ENCODE measurements at places on chromosomes 3 and 15.

DNA sequence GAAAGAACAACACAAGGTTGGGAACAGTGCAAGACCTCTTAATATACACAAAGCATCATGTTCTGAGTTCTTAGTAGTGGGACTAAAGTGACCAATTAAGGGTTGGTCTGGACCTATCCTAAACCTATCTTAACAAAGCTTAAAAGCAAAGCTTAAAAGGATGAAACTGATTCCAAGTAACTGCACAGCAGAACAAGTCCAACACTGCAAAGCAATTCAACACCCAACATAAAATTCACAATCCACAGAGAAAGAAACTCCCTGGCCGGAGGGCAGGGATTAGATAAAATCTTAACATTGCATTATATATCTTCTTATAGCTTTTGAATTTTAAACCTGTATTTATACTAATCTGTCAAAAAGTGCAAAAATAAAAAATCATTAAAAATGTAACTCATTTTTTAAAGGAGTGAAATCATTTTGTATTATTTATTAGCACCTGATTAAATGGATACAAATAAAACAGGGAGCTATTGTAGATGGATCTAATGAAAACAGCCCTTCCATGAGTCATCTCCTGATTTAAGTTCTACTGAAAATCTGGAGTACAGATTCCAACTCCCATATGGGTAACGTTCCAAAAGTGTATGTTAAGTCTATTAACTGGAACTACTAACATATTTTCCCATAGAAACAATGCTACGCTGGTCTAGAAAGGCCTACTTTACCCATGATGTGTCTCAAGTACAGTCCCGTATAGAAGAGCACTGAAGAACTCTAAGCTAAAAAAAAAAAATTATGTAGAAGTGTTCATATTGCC is 34.9 kb downstream of the PIK3R4 start:
- DNase-seq: no peak

GRCh38 chr3:53175613-53176540 is 14.9 kb downstream of the PRKCD start:
- no peak for DNase-seq

- DNase-seq: no peak
Observed at GRCh38 chr3:160127308-160127707, 97.9 kb upstream of the C3orf80 start.

DNA sequence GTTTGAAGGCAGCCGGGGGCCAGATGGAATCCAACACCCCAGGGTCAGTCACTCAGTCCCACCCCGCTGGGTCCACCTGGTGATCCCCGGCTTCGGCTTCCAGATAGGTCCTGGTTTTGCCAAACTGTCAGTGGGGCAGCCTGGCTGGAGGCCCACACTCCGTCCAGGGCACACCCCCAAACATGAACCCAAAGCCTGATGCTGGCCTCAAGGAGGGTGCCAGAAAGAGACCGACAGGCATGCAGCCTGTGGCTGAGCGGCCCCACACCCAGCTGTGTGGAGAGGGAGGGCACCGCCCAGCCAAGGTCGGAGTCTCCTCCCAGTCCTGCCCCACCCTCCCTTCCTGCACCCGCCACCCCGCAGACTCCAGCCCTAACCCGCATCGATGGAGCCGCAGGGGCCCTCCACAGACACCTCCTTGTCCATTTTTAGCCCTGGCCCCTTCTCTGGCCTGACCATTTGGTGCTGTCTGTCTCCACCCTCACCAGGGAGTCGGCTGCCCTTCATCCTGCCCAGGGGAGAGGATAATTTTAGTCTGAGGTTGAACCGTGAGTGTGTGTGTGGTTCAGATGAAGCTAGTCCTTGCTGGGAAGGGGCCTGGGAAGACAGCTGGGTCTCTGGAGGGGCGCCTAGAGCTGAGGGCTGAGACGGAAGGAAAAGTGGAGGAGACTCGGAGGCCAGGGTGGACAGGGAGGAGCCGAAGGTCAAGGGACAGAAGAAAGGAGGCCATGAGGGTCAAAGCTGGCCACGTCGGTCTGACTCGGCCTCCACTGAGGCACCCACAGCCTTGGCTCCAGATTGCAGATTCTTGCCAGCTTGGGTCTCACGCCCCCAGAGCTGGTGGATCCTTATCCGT is 23.1 kb downstream of the TNK2 start:
- no peak for DNase-seq

DNA sequence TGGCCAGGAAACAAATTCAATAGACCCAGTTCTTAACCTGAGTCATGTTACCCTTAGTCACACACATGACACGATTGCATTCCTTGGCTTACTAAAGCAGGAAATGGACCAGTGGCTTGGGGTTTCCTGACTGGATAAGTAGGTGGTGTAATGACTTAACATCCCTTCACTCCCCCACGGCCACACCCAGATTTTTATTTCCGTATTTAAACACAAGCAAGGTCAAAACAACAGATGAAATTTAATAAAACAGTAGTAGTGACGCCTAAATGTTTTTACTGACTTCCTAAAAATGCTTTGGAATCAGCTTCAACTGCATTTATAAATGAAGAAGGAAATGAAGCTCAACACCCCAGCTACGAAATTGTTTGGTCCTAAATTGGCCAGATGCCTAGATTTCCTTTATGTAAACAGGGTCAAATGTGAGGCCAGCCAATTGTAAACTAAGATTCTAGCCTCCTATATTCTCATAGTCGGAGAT is 324.3 kb downstream of the CHST2 start:
- DNase-seq: no peak

DNA sequence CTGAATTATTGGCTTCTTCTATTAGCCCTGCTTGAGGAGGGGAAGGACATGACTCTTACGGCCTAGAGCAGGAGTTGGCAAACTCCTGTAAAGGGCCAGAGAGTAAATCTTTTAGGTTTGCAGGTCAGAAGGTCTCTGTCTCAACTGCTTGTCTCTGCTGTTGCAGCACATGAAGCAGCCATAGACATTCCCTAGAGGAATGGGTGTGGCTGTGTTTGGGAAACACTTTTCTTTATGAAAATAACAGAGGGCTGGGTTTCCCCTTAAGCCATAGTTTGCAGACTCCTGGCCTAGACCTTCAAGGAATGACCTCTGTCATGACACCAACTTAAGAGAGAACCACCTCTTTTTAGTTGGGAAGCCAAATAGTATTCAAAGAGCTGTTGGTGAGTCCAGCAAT is 10.3 kb downstream of the TRAK1 start:
- DNase-seq: no peak

GRCh38 chr15:41443275-41443674 is 26.4 kb downstream of the RTF1 start:
- no peak for DNase-seq

DNA sequence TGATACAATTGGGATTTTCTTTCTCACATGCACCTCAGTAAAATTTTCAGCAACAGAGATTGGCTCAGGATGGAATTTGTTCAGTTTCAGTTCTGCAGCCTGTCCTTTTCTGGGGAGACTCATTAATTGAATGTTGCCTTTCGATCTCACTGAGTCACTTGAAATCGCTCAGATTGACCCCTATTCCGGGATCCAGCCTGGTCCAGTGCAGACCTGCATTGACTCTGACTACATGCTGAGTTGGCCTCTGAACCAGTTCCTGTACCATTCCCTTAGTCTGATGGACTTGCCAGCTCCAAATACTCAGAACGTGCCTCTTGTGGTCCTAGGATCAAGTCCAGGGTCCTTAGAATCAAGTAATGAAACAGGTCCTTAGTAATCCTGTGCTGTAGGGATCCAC is 9.4 kb downstream of the IGF1R start:
- DNase-seq: no peak

- DNase-seq: no peak
Observed at GRCh38 chr15:70376929-70377691, 279.4 kb upstream of the TLE3 start.

DNA sequence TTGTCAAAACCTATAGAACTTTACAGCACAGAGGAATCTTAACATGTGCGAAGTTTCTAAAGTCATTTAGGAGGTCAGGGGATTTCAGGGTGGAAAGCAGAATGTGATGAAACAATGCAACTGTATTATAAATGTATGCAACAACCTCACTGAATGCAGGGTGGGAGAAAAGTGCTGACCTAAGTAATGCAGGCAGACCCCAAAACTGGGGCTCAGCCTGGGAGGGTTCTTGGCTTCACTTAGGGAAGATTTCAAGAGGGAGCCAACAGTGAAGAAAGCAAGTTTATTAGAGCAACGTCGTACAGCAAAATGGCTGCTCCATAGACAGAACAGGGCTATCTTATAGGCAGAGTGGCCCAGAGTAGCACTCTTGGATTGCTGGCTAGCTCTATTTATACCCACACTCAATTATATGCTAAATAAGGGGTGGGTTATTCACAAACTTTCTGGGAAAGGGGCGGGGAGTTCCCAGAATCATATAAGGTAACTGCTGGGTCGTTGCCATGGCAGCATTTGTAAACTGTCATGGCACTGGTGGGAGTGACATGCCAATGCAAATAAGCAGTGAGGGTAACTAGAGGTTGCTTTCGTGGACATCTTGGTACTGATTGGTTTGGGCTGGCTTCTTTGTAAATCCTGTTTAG is 14.2 kb upstream of the CAND2 start:
- DNase-seq: no peak

GRCh38 chr15:88288206-88288605 is 31.7 kb upstream of the NTRK3 start:
- DNase-seq: no peak

GRCh38 chr3:10528046-10528445 is 22.7 kb upstream of the ATP2B2 start:
- DNase-seq: no peak

- peak; percentile 85 for DNase-seq
Observed at GRCh38 chr3:197333901-197334639, 35.7 kb upstream of the DLG1 start.

DNA sequence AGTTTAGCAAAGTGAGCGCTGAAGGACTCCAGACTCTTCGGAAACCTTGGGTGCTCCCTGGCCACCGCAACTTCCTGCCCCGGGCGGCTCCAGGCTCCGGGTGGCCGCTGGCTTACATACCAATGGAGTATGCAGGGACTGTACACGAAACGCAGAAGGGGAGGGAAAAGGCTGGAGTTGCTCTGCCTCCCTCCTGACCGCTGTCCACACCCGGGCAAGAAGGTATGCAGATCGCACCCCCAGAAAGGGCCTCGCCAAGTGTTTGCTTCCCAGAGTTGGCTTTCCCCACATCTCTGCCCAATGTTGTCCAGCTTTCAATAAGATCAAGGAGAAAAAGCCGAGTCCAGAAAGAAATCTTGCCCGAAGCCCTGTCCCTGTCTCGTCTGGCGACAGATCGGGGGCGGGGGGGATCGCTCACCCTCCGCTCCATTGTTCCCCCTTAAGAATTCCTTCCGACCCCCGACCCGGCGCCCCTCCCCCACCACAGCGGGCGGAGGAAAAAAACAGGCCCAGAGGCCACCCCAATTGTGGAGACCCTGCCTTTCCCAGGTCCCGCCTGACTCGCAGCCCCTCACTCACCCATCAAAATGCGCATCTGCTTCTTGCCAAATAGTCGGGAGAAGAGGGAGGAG is 533 bp downstream of the ARF4 start:
- DNase-seq: no peak

DNA sequence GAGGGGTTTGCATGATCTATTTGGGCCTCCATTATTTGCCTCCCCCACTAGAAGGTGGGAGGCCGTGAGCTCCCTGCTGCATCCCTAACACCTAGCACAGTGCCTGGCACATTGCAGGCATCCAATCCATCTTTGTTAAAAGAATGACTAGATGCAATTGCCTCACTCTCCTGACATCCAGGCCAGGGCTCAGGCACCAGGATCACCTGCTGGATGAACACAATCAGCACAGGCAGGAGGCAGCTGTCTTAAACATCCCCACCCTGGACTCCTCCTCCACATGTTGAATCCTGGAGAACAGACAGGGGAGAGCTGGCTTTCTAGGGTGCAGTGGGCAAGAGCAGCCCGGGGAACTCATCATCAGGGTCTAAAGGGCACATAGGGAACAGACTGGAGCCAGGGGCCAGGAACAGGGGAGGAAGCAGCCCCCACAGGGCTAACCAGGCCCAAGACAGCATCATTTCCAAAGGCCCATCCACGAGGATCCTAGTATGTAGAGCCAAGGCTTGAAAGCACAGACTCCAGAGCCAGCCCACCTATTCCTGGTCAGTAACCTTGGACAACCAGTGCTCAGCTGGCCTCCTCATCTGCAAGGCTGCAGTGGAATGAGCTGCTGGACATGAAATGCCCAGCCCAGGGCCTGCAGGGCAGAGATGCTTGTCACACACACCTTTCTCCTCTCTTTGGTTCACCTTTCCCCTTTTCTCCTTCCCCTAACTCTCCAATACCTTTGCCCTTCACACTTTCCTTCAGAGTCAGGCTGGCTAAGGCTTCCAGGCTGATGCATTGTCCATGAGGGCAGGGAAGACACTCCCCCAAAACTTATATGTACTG is 254.4 kb upstream of the TLE3 start:
- no peak for DNase-seq

- DNase-seq: no peak
Observed at GRCh38 chr3:42613462-42613861, 13.0 kb downstream of the NKTR start.

DNA sequence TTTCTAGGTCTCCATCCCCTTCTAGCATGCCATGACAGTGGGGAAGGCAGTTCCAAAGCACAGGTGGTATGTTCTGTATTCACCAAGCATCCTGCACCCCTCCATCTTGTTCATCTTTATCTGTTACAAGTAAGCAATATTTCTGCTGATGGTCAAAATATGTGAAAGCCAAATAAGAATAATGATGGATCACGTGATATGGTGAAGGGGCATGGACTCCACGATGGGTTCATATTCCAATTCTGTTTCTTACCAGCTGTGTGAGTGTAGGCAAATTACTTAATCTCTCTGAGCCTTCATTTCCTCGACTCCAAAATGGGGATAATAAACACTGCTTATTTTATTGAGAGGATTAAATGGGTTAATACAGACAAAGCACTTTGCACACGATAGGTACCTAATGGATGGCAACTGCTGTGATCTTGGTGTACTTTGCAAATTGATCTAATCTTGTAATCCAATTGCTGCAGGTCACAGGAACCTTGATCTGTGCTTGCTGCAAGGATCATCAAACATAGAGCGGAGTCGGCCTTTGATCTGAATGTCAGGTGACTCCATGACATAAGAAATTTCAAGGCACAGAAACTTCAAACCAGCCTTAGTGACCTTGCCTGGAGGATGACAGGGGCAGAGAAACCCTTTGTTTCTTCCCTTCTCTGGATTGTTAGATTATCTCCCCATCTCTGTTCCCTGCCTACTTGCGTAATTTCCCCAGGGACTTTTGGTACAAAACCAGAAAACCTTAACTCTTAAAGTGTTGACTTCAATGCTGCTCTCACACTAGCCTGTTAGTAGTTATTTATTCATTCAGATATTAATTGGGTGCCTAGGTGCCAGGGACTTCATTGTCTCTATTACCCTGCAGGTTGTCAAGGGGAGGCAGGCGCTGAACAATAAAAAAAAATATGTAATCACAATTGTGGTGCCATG is 25.8 kb downstream of the SIAH2 start:
- DNase-seq: no peak

DNA sequence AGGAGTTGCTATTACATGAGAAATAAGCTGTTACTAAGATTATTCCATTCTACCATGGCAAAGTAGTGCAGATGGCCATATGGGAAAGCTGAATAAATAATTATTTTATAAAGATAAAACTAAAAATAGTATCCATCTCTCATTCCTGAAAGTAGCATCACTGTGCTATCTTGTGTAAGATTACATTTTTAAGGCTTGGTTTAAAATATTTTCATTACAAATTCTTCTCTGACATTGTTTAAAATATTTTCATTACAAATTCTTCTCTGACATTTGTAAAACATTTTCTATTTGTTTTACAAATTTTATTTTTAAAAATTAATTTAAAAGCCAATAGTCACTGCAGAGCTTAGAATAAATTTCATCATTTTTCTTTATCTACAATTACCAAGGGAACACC is 665.5 kb upstream of the NAALADL2 start:
- DNase-seq: no peak

Measured in NCI-H2107 (cell line).